Fibroblast of the conjunctiva (primary cell): ENCODE measurements at places on chromosomes 7 and 10.

- peak; percentile 34 for DNase-seq
Observed at GRCh38 chr7:140402178-140402835, 1.6 kb upstream of the RAB19 start.

DNA sequence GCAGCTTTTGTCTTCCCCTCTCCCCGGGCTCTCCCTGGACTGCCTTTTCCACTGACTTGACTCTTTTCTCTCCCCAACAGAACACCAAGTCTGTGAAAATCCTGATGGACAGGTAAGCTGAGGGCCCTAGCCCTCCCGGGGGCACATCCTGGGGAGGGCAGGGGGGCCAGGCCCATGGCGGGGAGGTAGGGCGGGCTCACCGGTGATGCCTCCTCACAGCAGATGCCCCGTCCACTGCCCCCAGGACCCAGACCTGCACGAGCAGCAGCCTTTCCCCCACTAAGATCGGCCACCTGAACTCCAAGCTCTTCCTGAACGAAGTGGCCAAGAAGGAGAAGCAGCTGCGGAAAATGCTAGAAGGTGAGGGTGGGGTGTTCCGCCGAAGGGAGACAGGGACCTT, 11.7 kb downstream of the TRIM8 start:
- no peak for DNase-seq

GRCh38 chr7:34198231-34198641, 292.9 kb downstream of the BMPER start:
- no peak for DNase-seq

DNA sequence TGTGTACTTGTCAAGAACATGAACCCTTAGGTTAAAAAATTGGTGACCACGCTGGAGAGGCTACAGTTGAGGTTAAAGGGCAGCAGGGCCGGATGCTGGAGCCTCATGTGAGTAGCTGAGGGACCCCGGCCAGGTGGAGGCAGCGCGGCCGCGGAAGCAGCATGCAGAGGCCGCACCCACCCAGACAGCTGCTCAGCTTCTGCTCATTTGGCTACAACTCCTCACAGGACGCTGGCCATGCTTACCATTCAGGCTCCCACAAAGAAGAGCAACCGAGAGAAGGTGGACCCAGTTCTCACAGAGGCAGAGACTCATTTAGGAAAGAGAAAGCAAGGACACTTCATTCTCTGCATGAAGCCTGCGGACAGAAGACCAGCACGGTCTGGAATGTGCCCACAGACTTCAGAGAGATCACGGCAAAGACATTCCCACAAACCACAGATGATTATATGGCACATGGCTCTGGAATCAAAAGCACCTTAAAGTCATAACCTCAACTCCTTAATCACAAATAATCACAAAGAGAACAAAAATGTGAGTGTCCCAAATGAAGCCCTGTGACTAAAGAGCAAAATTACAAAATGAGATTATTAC, 94.4 kb downstream of the VOPP1 start:
- DNase-seq, result no peak

DNA sequence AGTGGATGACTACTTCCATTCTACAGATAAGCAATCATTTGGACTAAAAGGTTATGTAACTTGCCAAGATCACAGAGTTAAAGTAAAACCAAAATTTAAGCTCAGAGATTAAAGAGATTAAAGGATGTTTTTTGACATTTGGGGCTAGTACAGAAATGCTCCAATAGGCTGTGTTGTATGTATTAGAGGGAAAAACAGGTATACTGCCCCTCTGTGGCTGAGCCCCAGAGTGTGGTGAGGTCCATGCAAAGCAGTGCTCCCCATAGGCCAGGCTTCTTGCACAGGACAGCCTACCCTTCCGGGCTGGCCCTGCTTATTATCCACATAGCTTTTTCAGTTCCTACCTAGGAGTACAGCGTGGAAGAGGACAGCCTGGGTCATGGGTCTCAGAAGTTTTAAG, 322.8 kb downstream of the POM121L12 start:
- DNase-seq, result no peak

GRCh38 chr7:154753226-154753625, 249.7 kb downstream of the PAXIP1 start:
- no peak for DNase-seq

- no peak for DNase-seq
Observed at GRCh38 chr10:118900617-118901016, 128.9 kb upstream of the NANOS1 start.

DNA sequence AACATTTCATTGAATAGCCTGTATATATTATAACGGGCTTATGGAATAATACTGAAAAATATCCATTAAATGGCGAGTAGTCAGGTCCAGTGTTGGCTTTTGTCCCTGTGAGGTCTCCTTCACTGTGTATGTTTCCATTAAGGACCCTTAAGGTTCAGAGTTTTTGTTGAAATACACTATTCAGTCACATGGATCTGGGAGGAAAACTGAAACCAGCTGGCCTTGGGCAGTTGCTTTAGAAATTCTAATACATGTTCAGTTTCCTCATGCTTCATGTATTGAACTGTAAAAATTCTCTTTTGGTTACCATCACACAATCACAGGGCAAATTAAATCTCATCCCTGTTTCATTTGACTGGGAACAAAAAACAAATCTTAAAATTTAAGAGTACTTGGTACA, 447.3 kb downstream of the SDK1 start:
- DNase-seq, result no peak

DNA sequence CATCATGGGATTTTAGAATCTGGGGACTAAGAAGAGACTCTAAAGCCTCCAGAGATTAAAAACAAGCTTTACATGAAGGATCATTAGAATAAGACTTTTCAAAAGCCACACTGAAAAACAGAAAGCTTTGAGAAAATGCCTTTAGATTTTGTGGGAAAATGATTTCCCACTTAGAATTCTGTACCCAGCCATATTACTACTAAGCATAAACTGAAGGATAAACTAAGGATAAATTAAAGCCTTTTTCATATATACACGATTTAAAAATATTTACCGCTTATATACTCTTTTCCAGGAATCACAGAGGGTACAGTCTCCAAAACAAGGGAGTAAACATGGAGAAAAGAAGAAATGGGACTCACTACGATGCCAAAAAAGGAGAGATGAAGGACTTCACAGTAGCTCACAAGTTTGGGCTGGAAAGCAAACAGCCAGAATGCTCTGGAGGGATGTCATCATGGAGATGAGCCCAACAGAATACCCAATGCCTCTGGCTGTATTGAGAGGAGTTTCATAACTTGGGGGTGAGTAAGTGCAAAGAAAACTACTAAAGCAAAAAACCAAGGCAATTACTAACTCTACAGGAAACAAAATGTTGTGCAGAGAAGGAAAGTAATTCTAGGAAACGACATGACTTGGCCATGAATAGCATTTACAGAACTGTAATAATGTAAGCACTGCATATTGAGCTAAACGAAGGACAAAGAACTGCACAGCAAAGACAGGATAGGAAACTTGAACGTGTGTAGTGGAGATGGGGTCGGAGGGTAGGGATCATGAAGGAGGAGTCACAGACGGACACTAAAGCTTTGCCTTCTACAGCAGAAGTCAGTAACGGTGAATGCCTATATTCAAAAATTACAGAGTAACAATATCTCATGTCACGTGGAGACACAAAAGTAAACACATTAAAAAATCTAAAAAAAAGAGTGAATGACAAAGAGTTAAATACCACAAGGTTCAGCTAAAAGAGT, 61.4 kb upstream of the ASAH2 start:
- DNase-seq, result peak; percentile 46

GRCh38 chr10:83666762-83667161, 472.5 kb upstream of the GHITM start:
- DNase-seq, result no peak

DNA sequence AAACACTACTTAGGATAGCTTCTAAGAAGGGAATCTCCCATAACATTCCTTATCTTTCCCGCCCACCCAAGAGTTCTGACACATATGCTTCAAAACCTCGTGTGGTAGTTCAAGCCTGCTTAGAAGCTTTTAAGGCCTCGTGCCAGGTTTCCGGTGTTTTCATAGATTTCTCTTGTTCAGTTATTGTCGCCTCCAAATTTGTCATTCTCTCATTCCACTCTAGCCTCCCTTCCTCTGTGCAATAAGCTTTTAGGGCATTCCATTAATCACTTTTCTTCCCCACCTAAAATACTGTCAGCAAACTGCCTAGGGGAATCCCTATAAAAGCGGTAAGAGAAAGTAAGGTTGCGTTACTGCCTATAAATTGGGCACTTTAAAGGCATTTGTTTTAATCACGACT, 718 bp upstream of the BPGM start:
- DNase-seq, result no peak

DNA sequence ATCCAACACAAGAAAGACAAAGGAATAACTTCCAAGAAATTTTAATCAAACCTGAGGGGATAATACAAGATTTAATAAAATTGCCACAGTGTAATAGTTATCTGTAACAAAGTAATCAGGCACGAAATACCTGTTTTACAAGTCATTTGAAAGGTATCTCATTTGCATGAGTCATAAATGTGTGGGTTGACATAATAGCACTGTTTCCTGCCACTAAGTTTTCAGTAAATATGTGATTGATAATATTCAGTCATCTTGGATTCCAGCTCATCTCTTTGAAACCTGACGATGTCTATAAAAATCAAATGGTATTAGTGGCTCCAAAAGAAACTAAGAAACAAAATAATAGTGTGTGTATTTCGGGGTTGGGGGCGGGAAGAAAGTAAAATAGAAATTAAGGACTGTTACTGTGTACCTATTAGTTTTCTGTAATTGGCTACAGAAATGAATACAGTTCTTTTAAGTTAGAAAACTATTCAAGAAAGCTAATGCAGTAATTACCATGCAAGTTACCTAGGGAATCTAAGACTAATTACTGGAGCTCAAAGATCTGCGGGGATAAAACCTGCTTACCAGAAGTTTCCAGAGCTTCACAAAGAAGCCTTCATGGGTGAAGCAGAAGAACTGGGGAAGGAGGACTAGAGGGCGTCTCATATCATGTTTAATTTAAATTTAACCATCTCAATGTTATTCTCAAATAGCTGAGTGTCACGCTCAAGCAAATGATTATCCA, 100.7 kb downstream of the ST8SIA6 start:
- no peak for DNase-seq

GRCh38 chr10:122181041-122181732, 89.9 kb upstream of the BTBD16 start:
- DNase-seq, result no peak

GRCh38 chr7:11810043-11810625, 21.9 kb downstream of the THSD7A start:
- DNase-seq, result no peak

GRCh38 chr7:101507791-101508252, 121.3 kb downstream of the MYL10 start:
- peak; percentile 24 for DNase-seq

DNA sequence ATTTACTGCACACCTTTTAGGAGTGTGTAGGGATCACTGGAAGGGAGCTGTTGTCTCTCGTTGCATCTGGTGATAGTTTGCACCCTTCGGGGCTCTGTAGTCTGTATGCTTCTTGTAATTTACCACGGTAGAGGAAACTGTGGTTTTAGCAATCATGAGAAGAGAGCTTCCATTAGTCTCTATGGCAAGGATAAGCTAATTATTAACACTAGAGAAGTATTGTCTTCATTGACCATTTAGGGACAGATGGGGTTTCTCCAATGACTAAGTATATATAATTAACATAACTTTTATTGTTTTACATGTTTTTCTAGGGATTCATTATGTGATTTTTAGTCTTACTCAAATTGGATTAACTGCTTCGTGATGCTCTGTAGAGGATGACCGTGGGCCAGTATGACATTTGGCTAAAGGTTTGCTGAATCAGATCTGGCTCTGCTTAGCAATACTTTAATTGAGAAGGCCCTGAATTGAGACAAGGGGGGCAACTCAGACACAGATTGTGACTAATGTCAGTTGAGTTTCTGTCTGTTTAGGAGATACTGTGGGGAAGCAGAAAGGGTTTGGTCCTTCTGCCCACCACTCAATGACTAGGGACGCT, 8.7 kb downstream of the SLC18A2 start:
- DNase-seq, result no peak

DNA sequence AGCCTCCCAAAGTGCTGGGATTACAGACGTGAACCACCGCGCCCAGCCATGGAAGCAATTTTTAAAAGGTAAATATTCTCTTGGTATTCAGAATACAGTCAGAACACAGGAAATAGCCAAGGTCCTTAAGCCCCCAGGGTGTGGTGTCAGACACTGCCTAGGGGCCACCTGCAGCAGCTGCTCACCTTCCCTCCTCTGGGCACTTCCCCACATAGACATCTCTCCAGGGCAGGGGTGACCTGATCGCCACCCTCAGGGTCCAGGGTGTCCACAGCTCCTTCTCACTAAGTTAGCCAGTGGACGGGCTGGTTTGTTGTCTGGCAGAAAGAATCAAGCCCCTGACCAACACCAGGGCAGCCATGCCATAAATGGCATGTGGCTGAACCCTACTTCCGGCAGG, 15.9 kb downstream of the URGCP start:
- no peak for DNase-seq

GRCh38 chr7:146375170-146375569, 258.6 kb downstream of the CNTNAP2 start:
- no peak for DNase-seq

DNA sequence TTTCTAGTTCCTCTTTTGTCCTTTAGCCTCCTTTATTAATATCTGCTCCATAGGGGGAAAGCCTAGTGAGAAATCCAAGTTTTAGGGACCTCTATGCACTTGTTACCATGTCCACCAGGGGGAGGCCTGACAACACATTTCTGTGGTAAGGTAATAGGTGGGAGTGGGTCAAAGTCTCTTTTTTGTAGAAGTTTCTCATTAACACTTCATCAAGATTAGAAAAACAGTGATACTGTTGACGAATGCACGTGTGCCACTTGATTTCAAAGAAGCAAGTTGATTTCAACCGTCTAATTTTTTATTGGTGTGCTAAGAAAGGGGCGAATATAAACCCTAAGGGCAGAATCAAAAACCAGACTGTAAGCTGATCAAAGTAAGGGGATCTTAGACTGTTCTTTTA, 30.6 kb downstream of the CISD1 start:
- peak; percentile 23 for DNase-seq

DNA sequence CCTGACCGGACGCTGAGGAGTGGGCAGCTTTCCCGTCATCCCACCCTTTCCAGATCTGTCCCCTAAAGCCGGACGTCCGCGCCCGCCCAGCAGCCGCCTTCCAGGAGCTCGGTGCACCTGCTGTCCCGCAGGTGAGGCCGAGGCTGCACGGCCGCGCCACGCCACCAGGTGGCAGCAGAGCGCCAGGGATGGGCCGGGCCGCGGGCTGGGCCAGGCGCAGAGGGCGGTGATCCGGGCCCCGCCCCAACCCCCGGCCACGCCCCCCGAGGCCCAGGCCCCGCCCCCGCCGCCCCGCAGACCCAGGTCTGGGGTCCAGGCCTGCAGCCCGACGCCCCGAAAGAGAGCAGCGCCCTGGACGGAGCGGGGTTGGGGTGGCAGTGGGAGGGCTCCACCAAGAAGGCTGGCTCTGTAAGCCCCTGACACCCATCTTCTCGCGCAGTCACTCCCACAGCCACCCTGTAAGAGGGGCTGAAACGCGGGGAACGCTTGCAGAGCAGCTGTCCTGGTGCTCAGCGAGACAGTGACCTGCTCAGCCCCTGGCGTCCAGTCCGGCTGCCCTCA, 32.2 kb downstream of the FOXL3 start:
- DNase-seq, result no peak

DNA sequence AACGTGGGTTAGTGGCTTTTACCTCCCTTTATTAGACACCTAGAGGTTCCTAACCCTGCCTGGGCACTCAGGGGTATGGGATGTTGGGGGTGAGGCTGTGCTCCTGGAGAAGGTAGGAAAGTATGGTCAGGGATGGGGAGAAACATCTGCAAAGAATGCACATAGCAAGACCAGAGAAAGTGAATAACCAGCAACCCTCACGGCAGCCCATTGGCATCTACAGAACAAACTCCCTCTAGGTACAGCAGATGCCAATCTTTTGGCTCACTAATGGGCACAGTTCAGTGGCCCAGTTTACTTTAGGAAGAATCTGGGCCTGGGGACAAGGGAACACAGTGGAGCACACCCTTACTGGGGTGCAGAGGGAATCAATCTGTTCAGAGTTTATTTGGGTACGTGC, 143.9 kb downstream of the JAZF1 start:
- no peak for DNase-seq
